Central memory CD8-positive, alpha-beta T cell (primary cell): ENCODE measurements at places on chromosomes 16 and 17.

GRCh38 chr17:78910497-78911284, 7.7 kb upstream of the CEP295NL start:
- H3K27me3 ChIP-seq: peaks cover 22% of the 10 kb centered on the region
- no peaks in the 10 kb centered on the region for H3K4me1 ChIP-seq
- no peak for DNase-seq
- no peak overlapping the region for H3K27ac ChIP-seq

- H3K27me3 ChIP-seq: peaks cover 35% of the 10 kb centered on the region
- H3K27ac ChIP-seq: no peak overlapping the region
- H3K4me3 ChIP-seq: no peak overlapping the region
- no peaks in the 10 kb centered on the region for H3K4me1 ChIP-seq
- DNase-seq: no peak
Observed at GRCh38 chr16:49399594-49400364, 26.2 kb downstream of the C16orf78 start.

- H3K36me3 ChIP-seq: peaks cover 6% of the 10 kb centered on the region
- H3K4me3 ChIP-seq: peak overlapping the region; percentile 78
- no peak for DNase-seq
- peaks cover 42% of the 10 kb centered on the region for H3K4me1 ChIP-seq
Observed at GRCh38 chr17:79936641-79937381, 97.6 kb upstream of the CBX4 start.

DNA sequence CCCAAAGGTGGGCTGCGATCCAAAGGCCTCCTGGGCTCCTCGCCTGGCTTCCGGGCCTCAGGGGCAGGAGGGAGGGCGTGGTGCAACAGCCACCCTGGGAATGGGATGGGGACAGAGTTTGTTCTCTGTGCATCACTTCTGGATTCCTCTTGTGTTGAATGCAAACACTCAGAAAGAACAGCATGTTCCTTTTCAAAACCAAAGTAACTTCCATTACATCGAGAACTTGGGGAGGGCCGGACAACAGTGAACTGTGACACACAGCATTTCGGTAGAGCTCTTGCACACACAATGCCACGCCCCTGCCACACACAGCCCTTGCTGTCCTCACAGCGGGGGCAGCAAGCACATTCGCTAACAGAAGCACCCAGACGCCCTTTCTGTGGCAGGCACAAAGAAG, 36.1 kb upstream of the FASN start:
- H3K36me3 ChIP-seq: peaks cover 3% of the 10 kb centered on the region
- H3K27me3 ChIP-seq: no peaks in the 10 kb centered on the region
- H3K4me3 ChIP-seq: no peak overlapping the region

DNA sequence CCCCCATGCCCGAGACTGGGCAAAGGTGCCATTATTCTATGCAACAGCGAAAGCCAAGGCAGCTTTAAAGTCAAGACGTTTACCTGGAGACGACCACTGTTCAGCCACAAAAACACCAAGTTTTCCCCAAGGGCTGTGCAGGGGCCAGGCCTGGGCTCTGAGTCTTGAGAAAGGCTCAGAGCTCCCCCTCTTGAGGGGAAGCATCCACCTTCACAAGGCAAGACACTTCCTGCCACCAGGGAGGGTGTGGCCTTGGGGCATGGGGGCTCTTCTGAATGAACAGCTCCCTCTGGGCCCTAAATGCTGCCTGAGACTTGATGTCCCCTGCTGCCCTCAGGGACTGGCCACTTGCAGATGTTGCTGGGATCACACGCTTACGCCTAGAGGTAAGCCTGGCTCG, 26.5 kb downstream of the PDIA2 start:
- no peak overlapping the region for H3K4me3 ChIP-seq
- H3K27me3 ChIP-seq: no peaks in the 10 kb centered on the region
- no peak for DNase-seq
- H3K4me1 ChIP-seq: peaks cover 30% of the 10 kb centered on the region

DNA sequence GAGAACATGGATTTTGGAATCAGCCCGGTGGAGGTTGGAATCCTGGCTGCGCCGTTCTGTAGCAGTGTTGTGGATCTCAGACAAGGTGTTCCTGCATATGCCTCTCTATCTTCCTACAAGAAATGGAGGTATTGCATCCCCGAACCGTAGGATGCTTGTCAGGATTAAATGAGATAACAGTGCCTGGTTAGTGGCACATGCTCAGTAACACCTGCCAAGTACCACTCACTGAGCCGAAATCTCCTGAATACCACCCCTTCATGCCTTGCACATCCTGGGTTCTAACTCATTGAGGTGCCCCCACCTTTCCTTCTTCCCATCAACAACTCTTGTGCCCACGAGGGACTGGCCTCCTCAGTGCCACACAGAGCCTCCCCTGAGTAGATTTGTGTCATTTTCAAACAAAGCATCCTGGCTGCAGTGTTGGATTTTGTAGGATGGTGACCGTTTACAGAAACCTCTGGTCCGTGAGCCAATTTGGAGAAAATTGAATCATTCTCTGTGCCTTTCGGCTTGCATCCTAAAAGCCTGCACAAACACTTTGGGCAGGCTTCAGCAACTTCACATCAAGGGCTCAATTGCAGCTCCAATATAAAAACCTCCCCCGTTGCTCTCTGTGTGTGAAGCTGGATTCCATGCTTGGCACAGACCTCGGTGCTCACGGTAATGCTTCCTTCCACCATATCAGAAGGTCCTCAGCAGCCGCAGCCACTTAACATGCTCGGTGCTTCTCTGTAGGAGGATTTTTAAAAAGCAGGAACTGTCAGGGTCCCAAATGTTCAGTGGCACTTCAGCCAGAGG, 84.2 kb downstream of the WWOX start:
- no peak overlapping the region for H3K27ac ChIP-seq
- H3K36me3 ChIP-seq: no peaks in the 10 kb centered on the region
- no peaks in the 10 kb centered on the region for H3K4me1 ChIP-seq
- H3K4me3 ChIP-seq: no peak overlapping the region

GRCh38 chr17:58576679-58577367, 62.4 kb upstream of the MTMR4 start:
- no peak overlapping the region for H3K27ac ChIP-seq
- no peak for DNase-seq
- H3K27me3 ChIP-seq: no peaks in the 10 kb centered on the region
- H3K36me3 ChIP-seq: no peaks in the 10 kb centered on the region
- no peaks in the 10 kb centered on the region for H3K4me1 ChIP-seq

DNA sequence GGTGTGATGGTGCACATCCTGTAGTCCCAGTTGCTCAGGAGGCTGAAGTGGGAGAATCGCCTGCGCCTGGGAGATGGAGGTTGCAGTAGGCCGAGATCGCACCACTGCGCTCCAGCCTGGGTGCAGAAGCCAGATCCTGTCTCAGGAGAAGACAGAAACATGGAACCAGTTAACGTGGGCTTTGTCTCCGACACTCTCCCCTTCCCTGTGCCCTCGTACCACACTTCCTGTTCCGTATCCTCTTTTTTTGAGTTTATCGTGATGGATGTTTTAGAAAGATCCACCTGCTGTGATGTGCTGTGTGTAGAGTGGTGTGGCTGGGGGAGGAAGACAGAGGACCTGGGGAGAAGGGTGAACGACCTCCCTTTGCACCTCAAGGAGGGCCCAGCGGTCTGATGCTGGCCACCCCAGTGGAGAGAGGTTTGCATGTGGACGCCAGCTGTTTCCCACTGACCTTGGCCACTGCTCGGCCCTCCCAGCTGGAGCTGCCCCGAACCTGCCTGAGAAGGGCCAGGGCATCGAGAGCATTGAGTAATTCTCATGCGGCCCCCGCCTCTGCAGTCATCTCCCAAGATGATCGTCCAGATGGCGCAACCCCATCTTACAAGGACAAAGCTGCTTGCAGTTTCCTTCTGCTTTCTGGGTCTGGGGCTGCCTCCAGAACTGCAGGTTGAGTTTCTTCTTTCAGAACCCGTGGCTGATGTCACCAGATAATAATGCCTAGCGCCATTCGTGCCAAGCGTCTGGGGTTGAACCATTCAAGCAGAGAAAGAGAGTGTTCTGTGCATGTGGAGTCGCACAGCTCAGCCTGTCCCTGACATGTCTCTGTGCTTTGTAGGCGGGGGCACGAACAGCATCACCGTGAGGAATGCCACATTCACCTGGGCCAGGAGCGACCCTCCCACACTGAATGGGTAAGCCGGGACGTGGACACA, 126.3 kb downstream of the ABCC1 start:
- DNase-seq: no peak
- H3K4me1 ChIP-seq: peaks cover 13% of the 10 kb centered on the region
- H3K4me3 ChIP-seq: no peak overlapping the region
- peaks cover 41% of the 10 kb centered on the region for H3K36me3 ChIP-seq
- no peak overlapping the region for H3K27ac ChIP-seq

GRCh38 chr17:13350466-13350865, 251.3 kb downstream of the HS3ST3A1 start:
- no peaks in the 10 kb centered on the region for H3K36me3 ChIP-seq
- no peak overlapping the region for H3K4me3 ChIP-seq
- H3K27me3 ChIP-seq: peaks cover 20% of the 10 kb centered on the region
- no peaks in the 10 kb centered on the region for H3K4me1 ChIP-seq
- DNase-seq: no peak

- peaks cover 55% of the 10 kb centered on the region for H3K27me3 ChIP-seq
- no peak for DNase-seq
Observed at GRCh38 chr16:58317608-58318152, 22.9 kb upstream of the PRSS54 start.

DNA sequence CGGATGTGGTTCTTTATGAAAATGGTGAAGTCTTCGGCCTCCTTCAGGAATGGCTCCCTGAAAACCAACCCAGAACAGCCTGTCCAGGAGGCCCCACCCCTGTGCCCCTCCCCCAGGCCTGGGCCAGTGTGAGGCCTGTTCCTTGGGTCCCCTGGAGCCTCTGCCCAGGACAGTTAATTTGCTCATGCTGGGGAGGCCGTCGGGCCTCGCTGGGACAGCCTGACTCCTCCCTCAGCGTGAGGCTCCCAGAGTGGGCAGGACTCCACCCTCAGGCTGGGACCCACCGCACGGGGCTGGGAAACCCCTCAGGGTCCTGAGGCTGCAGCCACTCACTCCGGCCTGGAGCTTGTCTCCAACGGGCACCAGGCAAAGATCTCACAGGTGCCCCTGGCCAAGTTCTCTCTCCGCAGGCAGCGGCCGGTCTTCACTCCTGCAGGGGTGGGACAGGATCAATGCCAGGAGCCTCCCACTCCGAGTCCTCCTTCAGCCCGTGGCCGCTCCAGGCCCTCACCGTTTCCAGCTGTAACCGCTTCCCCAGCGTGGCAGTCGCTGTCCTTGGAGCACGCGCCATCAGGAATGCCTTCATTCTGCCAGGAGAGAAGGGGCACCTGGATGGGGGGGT, 5.8 kb downstream of the P2RX5 start:
- no peak overlapping the region for H3K4me3 ChIP-seq
- H3K4me1 ChIP-seq: peaks cover 20% of the 10 kb centered on the region
- H3K36me3 ChIP-seq: peaks cover 18% of the 10 kb centered on the region
- no peak overlapping the region for H3K27ac ChIP-seq
- no peaks in the 10 kb centered on the region for H3K27me3 ChIP-seq

- H3K4me3 ChIP-seq: no peak overlapping the region
- no peak overlapping the region for H3K27ac ChIP-seq
- peaks cover 9% of the 10 kb centered on the region for H3K36me3 ChIP-seq
- H3K27me3 ChIP-seq: no peaks in the 10 kb centered on the region
- peaks cover 30% of the 10 kb centered on the region for H3K4me1 ChIP-seq
- DNase-seq: no peak
Observed at GRCh38 chr17:28038802-28039201, 3.7 kb upstream of the NLK start.

DNA sequence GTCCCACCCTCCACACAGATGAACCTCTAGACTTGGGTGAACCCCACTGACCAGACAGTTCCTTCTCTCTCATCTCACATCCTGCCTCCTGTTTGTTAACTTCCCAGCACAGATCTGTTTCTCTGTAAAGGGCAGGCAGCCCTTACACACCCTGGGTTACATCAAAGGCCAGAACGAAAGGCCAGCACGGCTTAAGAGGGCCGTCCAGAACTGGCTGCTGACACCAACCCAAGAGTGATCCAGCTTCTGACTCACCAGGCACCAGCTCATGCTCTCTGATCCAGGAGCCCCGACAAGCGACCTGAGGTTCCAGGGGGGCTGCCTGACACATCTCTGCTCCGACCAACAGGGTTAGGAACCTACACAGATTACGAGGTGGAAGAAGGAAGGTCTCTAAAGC, 86.9 kb downstream of the MRM3 start:
- H3K36me3 ChIP-seq: no peaks in the 10 kb centered on the region
- H3K4me1 ChIP-seq: no peaks in the 10 kb centered on the region
- H3K27me3 ChIP-seq: peaks cover 74% of the 10 kb centered on the region
- H3K4me3 ChIP-seq: no peak overlapping the region
- DNase-seq: no peak

DNA sequence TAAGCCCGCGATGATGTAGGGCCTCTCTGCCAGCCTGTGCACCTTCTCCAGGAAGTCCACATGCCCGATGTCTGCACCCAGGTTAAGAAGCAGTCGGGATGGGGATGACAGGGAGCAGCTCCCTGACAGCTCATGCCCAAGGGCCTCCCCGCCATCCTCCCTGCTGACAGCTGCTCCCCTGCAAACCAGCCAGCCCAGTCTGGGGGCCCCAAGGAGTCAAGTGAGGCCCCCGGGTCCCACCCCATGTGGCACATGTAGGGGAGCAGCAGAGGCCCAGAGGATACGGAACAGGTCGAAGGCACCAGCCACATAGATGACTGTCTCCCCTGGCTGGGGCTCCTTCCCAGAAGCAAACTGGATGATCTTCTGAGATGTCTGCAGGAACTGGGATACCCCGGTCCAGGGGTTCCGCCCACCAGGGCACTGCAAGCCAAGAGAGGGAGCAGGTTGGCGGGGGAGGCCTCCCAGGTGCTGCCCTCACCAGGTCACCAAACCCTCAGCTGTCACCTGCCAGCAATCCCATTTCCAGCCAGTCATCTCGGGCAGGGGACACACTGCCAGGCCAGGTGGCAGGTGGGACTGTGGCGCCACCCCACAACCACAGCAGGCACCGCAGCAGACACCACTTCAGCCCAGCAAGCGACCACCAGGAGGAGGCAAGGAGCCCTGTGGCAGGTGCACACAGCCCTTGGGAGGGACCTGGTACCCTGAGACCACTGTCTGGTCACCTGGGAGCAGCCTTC, 4.6 kb downstream of the PCYT2 start:
- no peak for DNase-seq
- H3K4me1 ChIP-seq: peaks cover 2% of the 10 kb centered on the region
- no peak overlapping the region for H3K4me3 ChIP-seq
- peaks cover 10% of the 10 kb centered on the region for H3K36me3 ChIP-seq
- no peak overlapping the region for H3K27ac ChIP-seq

- no peaks in the 10 kb centered on the region for H3K4me1 ChIP-seq
- no peaks in the 10 kb centered on the region for H3K36me3 ChIP-seq
- H3K27ac ChIP-seq: no peak overlapping the region
- no peak for DNase-seq
- H3K27me3 ChIP-seq: no peaks in the 10 kb centered on the region
Observed at GRCh38 chr17:53655591-53655990, 167.1 kb upstream of the KIF2B start.

DNA sequence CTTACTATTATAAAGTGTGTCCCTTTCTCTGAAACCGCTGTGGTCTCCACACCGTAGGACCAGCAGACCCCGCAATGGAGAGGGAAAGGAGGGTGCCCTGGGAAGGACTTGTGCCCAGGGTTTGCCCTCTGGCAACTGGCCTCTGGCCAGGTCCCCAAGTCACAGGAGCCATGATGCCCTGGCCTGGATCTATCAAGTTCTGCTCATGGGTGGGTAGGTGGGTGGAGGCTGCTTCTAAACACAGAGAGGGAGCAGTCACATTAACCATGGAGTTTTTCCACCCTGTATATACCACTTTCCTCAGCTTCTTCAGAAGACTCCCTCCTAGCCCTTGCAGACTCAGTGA, 9.4 kb upstream of the NEUROD2 start:
- peaks cover 24% of the 10 kb centered on the region for H3K27me3 ChIP-seq
- H3K36me3 ChIP-seq: peaks cover 5% of the 10 kb centered on the region
- peak overlapping the region; percentile 81 for H3K4me3 ChIP-seq
- DNase-seq: no peak
